Stimulated activated CD8-positive, alpha-beta memory T cell treated with anti-CD3 and anti-CD28 coated beads, Interleukin-7, amount 100 ng/mL, for 4 hours (primary cell): ENCODE measurements at places on chromosomes 11 and 22.

GRCh38 chr11:33848717-33849390, 43.0 kb downstream of the LMO2 start:
- DNase-seq: no peak

GRCh38 chr11:26762089-26762488, 40.2 kb upstream of the SLC5A12 start:
- DNase-seq: no peak

- DNase-seq: peak; percentile 32
Observed at GRCh38 chr11:2186669-2187279, 15.2 kb upstream of the TH start.

GRCh38 chr11:5151713-5152153, 2.8 kb downstream of the OR52A1 start:
- no peak for DNase-seq

- no peak for DNase-seq
Observed at GRCh38 chr11:6653656-6654055, 2.0 kb downstream of the DCHS1 start.

DNA sequence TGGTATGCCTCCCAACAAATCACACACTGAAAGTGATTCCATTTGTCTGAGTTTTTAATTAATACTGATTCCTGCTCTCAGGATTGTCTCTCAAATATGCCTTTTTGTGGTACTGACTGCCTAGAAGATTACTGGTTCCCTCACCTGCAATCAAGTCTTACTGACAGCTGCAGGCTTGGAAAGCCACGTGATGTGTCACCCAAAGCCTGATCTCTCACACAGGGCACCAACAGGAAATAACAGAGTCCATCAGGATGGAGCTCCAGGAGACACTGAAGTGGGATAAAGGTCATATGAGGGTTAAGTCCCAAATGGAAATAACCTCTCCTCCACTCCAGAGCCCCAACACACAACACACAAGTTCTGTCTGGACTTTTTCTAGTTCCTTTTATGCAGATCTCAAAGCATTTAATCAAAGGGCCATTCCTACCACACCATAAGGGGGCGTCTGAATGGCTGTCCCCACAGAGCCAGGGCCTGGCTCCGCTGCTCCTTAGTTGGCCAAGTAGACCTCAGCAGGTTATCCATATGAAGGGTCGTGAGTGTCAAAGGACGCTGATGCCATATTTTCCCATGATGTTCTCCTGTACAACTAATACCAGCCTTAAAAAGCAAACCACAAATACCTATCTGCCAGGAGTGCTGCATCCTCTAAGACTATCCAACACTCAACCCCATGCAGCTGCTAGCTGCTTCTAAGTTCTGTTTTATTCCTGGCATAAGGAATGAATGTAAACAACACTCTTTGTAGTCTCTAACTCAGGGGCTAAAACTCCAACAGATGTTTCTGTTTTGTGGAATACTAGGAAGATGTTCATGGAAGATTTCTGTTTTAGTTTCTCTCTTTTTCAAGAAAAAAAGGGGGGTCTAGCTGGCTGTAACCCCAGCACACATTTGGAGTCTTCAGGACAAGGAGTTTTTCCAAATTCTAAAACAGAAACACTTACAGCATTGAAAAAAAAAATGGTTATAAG, 13.0 kb downstream of the SCUBE2 start:
- DNase-seq: no peak

GRCh38 chr22:50739279-50739691, 1.3 kb downstream of the ACR start:
- no peak for DNase-seq

DNA sequence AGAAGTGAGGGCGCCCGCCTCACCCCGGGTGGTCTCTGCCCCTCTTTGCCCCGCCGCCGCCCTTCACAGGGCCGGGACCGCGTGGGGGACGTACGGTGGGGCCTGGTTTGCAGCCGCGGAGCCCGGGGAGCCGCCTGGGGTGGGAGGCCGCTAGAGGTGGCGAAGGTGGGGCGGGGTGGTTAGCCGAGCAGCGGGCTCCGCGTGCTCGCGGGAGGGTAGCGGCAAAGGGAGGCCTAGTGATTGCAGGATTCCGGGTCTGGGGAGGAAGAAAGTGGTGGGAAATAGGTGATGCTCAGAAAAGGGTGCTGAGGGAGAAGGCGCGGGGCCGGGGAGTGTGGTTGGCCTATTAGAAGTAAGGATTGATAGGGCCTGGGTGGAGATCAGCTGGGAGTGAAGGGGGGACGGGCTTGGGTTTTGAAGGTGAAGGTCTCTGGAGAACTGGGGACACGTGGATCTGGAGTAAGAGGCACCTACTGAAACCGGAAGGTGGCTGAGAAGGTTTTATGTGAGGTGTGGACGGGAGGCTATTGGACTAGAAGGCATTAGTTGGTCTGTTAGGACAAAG, 571 bp downstream of the FAR1 start:
- DNase-seq: peak; percentile 47

GRCh38 chr11:45605051-45605450, 60.4 kb downstream of the CHST1 start:
- no peak for DNase-seq
